Neural progenitor cell (in vitro differentiated cells): ENCODE measurements at places on chromosomes 3 and 15. TPM values are rescaled to one million over a fixed set of nuclear protein-coding genes. Genes with fewer than 3 reads are reported as not detected.
A peak's percentile ranks its signal among the peaks of the same experiment; 100 is the strongest.

ARPC4 gene
- 126 and 146 TPM in 2 replicates for total RNA-seq

DNA sequence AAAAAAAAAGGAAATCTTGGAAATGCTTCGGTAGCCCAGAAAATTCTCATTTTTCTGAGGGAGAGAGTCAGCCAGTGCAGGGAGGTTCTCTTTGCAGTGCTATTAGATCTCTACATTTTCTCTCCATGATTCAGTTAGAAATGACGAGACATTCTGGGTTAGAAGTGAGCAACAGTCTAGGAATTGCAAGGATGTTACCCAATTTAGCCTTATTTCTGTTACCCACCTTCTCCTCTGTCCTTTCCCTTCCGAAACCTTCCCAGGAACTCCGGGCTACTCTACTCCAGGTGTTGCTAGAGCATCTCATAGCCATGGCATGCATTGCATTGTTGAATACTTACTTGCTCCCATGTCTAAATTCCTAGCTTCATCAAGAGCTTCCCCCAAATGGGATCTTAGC is 106.8 kb downstream of the EDEM1 start:
- H3K27me3 ChIP-seq = no peaks in the 10 kb centered on the region
- no peak for DNase-seq
- H3K4me1 ChIP-seq = no peaks in the 10 kb centered on the region
- no peaks in the 10 kb centered on the region for H3K36me3 ChIP-seq

DNA sequence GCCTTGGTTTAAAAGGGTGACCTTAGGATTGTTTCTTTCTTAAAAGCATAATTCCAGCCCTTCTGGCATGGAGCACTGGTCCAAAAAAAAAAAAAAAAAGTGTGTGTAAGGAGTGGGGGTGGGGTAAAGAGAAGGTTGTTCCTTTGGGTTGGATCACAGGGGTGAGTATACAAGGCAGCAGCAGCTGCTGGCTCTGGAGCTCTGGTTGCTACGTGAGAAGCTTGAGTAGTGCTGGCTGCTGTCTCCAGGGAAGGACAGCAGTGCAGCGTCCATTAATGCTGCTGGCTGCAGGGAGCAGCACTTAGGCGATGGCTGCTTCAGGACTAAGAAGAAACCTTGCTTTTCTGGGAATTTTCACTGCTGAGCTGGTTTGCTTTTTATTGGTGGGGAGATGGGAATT is 2.3 kb downstream of the SETD5 start:
- peak; percentile 92 for DNase-seq
- peaks cover 55% of the 10 kb centered on the region for H3K4me1 ChIP-seq
- H3K27ac ChIP-seq = peak overlapping the region; percentile 96
- no peaks in the 10 kb centered on the region for H3K27me3 ChIP-seq
- peak overlapping the region; percentile 94 for H3K4me3 ChIP-seq

CACNA2D3 gene
- 0.43 TPM in 1 of 2 replicates, not detected in the other for total RNA-seq

DNA sequence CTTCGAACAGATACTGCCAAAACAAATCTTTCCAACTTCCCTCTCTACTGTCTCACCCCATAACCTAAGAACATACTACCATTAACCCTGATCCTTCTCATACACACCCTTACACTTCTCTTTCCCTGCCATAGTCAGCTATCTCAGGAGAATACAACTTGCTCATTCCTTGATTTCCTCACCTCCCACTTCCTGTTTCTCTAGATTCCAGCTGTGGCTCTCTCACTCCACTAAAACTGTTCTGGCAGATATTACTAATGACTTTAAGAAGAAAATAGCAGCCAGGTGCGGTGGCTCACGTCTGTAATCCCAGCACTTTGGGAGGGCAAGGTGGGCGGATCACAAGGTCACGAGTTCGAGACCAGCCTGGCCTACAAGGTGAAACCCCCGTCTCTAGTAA is 4.6 kb downstream of the LSG1 start:
- DNase-seq = no peak
- H3K4me1 ChIP-seq = peaks cover 7% of the 10 kb centered on the region
- no peaks in the 10 kb centered on the region for H3K27me3 ChIP-seq
- H3K4me3 ChIP-seq = no peak overlapping the region

PRICKLE2 gene
- total RNA-seq = 10.7 and 11.5 TPM in 2 replicates

DNA sequence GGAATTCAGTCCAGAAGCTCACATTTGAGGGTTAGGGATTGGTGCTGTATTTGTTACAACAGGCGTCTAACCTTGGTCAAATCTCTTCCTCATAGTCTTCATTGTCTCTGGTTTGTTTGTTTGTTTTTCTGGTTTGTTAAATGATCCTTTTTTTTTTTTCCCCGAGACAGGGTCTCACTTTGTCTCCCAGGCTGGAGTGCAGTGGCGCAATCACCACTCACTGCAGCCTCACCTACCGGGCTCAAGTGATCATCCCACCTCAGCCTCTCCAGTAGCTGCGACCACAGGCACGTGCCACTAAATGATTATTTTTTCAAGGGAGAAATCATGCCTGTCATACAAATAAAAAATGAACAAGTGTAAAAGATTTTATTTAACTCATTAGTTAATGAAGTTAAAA is 14.3 kb upstream of the ADPGK start:
- H3K27ac ChIP-seq = no peak overlapping the region
- H3K36me3 ChIP-seq = no peaks in the 10 kb centered on the region
- H3K4me1 ChIP-seq = peaks cover 5% of the 10 kb centered on the region

SPTSSB gene
- 1.1 and 1.2 TPM in 2 replicates for total RNA-seq

DNA sequence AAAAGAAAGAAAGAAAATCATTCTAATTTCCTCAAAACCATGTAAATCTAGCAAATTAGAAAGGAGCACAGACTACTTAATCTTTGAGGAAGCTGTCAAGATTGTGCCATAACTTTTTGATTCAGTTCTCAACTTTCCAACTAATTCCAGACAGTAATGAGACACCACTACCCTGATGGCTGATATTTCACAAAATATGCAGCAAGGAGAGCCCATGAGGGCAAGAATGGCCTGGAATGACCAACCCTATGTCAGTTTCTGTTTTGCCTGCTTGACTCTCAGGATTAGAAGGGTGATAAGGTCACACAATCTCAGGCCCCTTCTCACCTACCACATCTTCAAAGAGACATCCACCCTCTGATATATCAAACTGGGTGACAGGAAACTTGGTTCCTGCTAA is 134.7 kb downstream of the MAGI1 start:
- H3K27ac ChIP-seq = no peak overlapping the region
- no peaks in the 10 kb centered on the region for H3K36me3 ChIP-seq
- no peak for DNase-seq
- peaks cover 23% of the 10 kb centered on the region for H3K4me1 ChIP-seq
- no peaks in the 10 kb centered on the region for H3K27me3 ChIP-seq

- no peaks in the 10 kb centered on the region for H3K27me3 ChIP-seq
- H3K36me3 ChIP-seq = no peaks in the 10 kb centered on the region
- DNase-seq = no peak
Observed at GRCh38 chr3:196994056-196994455, 25.4 kb upstream of the PIGZ start.

RASL12 gene
- 5.8 and 7.7 TPM in 2 replicates for total RNA-seq

DNA sequence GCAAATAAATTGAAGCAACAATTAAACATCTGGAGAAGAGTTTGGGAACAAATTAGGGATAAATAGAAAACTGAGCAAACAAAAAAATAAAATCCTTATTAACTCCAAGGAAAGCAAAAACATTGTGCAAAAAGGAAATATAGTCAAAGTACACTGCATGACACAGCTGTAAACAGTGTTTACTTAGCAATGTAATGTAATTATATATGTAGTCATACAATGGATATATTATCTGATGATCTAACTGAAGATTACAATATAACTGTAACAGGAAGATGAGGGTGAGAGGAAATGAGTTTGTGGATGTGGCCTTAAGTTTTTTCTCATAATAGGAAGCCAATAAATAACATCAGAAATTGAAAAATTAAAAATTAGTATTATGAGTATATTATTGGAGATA is 42.5 kb downstream of the SCN10A start:
- no peak for DNase-seq
- no peaks in the 10 kb centered on the region for H3K27me3 ChIP-seq
- H3K4me1 ChIP-seq = no peaks in the 10 kb centered on the region
- no peak overlapping the region for H3K4me3 ChIP-seq

DNA sequence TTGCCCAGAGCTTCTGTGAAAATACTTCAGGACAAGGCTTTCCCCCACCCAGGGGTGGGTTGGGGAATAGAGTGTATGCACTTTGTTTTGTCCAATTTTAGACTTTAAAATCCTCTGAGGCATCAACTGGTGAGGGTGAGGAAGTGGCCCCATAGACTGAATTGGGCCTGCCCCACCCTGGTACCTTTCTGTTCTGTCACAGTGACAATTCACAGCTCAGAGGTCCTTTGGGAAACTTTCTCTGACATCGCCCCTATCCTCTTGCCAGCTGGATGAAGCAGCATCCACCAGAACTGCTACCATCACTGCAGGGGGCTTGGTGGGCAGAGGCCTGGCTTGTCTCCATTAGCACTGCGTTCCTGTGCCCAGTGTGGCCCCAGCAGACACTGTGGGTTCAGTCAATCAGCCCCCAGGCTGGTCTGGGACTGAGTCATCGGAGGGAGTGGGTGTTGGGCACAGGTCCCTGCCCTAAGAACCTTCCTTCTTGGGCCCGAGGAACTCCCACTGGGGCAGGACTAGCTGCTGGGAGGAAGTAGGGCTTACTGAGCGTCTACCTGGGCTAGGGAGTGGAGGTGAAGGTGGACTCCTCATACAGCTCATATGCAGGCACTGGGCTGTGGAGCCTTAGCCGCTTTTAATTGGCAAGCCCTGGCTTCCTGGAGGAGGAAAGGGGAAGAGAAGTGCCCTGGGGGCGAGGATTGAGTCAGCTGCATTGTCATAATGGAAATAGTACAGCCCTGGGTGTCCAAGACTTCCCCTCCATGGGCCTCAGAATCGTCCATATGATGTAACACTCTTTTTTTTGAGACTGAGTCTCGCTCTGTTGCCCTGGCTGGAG is 1.5 kb upstream of the PPM1M start:
- H3K36me3 ChIP-seq = no peaks in the 10 kb centered on the region
- H3K4me1 ChIP-seq = no peaks in the 10 kb centered on the region
- no peak overlapping the region for H3K4me3 ChIP-seq
- peaks cover 46% of the 10 kb centered on the region for H3K27me3 ChIP-seq
- DNase-seq = no peak

- no peaks in the 10 kb centered on the region for H3K36me3 ChIP-seq
- no peak overlapping the region for H3K4me3 ChIP-seq
- no peak for DNase-seq
- H3K4me1 ChIP-seq = peaks cover 25% of the 10 kb centered on the region
- no peaks in the 10 kb centered on the region for H3K27me3 ChIP-seq
- H3K27ac ChIP-seq = no peak overlapping the region
Observed at GRCh38 chr3:14283092-14283812, 104.6 kb downstream of the LSM3 start.

SLC51A gene
- 0.28 TPM in 1 of 2 replicates, not detected in the other for total RNA-seq

DNA sequence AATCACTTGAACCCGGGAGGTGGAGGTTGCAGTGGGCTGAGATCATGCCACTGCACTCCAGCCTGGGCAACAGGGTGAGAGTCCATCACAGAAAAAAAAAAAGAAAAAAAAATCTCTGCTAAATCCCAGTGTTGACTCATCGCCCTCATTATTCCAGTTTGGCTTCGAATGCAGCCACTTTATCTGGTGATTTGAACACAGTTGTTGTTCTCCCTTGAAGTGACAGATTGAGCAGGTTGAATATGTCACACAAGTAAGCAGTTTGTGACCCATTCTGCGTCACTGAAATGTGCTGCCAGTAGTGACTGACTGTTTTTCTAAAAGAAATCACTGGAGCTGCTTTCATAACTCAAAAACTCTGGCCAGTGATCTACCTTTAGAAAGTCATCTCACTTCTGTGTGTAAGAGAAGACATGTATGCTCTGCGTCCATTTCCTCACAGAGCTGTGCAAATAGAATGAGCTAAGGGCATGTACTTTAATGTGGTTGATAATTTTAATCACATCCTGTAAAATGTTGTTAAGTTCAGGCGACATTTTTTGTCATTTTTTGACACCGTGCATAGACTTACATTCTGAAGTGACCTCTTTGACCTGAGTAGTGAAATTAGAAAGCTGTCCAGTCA is 12.5 kb downstream of the DOCK3 start:
- H3K4me3 ChIP-seq = no peak overlapping the region
- H3K27ac ChIP-seq = no peak overlapping the region
- peaks cover 3% of the 10 kb centered on the region for H3K4me1 ChIP-seq
- no peaks in the 10 kb centered on the region for H3K36me3 ChIP-seq

GRCh38 chr3:17047162-17047561 is 162.4 kb downstream of the PLCL2 start:
- peaks cover 4% of the 10 kb centered on the region for H3K36me3 ChIP-seq
- peaks cover 24% of the 10 kb centered on the region for H3K4me1 ChIP-seq
- no peak overlapping the region for H3K27ac ChIP-seq
- no peak overlapping the region for H3K4me3 ChIP-seq
- H3K27me3 ChIP-seq = no peaks in the 10 kb centered on the region

XCR1 gene
- not detected in 2 replicates for total RNA-seq

CILP gene
- 0.22 TPM in 1 of 2 replicates, not detected in the other for total RNA-seq

DNA sequence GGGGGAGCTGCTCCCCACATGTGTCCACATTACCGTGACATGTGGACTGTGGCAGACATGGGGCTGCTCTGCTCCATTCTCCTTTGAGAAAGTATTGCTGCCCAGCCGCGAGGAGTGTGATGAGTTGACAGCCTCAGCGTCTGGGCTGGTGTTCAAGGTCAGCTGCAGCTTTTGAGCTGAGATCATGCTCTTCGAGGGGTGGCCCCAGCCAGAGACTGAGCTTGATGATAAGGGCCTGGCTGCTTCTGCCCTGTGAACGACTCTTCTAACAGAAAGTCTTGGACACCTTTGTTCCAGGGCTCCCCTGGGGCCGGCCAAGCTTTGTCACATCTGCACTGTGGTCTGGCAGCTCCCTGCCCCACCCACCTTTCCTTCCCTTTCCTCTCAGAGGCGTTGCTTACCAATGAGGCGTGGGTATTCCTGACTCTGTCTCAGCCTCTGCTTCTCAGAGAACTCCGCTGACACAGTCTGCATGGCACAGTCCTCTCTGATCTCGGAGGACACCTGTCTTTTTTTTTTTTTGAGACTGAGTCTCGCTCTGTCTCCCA is 86.6 kb downstream of the CHRD start:
- no peak overlapping the region for H3K27ac ChIP-seq
- H3K4me3 ChIP-seq = no peak overlapping the region
- DNase-seq = peak; percentile 26
- H3K27me3 ChIP-seq = no peaks in the 10 kb centered on the region
- peaks cover 3% of the 10 kb centered on the region for H3K4me1 ChIP-seq

ZNF80 gene
- not detected in 2 replicates for total RNA-seq

DNA sequence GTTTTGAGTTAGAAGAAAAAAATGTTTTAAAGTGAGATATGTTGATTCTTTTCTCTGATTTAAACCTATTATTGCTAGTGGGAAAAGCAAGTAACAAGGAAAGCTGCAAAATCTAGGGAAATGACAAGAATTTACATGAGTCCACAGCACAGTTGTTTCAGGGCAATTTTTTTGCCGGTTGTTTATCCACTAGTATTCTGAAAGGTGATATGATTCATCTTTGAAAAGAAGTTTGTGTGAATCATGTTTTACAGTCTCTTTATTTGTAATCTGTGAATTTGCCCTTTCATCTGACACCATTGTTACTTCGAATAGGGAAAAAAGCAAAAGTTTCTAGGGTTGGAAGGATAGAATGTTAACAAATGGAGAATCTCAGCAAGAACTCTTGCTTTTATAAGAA is 894.7 kb downstream of the OTOL1 start:
- H3K36me3 ChIP-seq = no peaks in the 10 kb centered on the region
- no peak overlapping the region for H3K27ac ChIP-seq
- DNase-seq = no peak
- H3K4me3 ChIP-seq = no peak overlapping the region
- no peaks in the 10 kb centered on the region for H3K4me1 ChIP-seq
